ENCODE measurements at places on chromosomes 12 and 14.

DNA sequence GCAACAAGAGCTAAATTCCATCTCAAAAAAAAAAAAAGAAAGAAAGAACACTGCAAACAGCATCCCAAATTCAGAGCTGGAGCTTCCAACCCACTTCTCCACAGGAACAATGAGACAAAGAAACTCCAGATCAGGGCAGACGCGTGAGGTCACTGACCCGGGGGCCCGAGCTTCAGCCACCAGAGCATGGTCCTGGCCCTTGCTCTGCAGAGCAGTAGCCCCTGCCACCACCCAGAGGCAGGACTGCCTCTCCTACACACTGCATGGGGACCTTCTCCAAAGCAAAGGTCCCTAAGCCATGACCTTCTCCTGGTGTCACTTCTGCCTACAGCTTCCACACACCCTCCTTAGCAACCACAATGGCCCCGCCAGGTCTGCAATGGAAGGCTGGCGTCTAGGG lies 53.1 kb downstream of the CCNK start:
- no peak for DNase-seq

- DNase-seq: no peak
Measured at GRCh38 chr12:96343347-96343954, 56.8 kb downstream of the CDK17 start.

DNA sequence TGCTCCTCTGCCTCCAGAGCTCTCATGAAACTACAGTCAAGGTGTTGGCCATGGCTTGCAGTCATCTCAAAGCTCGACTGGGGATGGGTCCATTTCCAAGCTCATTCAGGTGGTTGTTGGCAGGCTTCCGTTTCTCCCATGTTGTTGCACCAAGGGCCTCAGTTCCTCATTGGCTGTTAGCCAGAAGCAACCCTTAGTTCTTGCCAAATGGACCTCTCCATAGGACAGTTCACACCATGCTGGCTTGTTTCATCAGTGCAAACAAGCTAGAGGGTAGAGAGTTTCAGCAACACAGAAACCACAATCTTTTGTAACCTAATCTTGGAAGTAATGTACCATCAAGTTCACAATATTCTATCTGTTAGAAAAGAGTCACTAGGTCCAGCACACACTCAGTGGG lies 22.7 kb upstream of the PPM1A start:
- DNase-seq: no peak

DNA sequence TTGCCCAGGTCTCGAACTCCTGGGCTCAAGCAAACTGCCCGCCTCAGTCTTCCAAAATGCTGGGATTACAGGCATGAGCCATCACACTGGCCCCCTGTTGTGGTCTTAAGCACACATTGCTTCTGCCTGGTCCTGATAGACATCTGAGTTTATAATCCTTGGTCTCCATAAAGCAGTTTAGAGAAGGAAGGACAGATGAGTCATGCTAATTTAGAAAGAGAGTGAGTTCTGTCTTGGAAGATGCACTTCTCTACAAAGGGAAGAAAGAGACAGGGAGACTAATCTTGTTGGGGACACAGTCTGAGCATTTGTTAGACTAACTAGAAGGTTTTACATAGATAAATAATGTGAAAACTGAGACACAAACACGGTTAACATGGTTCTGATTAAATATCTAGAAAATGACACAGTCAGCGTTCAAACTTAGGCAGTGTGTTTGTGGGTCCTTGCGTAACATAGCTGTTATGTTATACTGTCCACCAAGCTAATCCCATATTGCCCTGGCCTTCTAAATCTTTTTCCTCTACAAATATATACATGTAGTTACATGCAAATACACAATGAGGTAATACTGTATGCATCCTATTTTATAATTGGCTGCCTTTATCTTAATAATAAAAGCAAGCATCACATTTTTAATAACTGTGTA lies 31.0 kb downstream of the SAMD4A start:
- DNase-seq: no peak

GRCh38 chr14:92528486-92529100 lies 15.0 kb downstream of the RIN3 start:
- DNase-seq: no peak

DNA sequence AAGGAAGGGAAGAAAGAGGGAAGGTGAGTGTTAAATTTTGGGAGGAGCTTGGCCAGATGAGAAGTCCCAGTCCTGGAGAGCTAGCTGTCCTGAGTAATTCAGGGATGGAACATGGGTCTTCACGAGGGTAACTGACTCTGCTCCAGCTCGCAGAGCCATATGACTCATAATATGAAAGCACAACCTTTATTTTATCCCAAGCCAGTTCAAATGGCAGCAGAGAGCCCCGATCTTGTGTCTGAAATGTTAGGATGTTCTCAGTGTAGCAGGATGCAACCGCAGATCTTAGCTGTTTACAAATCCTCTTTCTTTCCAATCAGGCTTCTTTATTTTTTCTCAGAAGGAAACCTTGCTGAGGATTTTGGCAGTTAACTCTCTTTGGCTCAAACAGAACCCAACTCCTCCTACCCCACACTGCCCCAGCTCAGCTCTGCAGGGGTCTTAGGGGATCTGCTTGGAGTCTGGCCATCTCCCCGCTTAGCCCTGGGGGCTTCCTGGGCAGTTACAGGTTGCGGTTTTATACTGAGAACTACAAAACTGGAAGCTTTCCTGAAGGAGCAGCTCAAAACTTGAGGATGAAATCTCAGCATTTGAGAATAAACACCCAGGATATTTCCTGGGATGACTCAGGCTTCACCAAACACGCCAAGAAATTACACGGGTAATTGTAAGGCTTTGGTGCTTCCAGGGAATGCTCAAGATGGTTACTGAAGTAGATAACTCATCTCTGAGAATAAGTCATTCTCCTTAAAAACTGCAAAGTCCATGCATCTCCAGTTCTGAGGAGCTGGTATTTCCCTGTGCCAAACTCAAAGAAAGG lies 92.5 kb downstream of the VCPKMT start:
- DNase-seq: no peak

DNA sequence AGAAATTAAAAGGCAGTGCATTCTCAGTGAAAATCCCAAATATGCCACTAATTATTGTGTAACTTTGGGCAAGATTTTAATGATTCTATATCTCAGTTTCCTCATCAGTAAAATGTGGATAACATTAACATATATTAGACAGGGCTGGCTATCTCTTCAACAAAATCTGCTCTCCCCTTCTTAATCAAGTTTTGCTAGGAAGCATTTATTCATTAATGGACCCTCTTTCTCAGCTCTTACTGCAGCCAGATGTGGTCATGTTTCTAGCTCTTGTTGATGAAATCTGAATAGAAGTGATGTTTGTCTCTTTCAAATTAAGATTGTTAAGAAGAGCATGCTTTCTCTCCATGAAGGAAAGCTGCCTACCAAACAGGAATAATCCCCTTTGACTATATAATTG lies 84.4 kb upstream of the PPFIA2 start:
- DNase-seq: no peak

GRCh38 chr12:71935594-71935993 lies 3.1 kb upstream of the TPH2 start:
- no peak for DNase-seq

DNA sequence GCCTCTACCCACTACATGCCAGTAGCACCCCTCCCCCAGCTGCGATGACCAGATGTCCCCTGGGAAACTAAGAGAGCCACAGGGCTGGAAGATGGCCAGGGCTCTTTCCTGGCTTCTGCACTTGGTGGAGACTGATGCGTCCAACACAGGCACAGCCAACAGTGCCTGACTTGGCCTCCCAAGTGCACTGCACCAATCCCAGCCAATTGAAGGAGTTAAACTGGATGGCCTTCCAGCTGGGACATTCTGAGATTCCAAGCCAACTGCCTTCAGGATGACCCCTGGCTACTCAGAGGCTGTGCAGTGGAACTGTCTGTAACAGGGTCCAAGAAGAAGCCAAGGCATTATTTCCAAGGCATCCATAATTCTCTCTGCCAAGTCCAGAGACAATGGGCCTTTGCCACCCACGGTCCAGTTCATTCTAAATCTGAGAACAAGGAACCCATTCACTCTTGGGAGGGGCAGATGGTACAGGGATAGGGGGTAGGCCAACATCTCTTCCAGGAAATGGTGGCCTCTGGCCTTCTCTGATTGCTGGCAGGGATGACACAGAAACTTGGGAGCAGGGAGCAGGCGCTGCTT lies 35.2 kb downstream of the PRIMA1 start:
- peak; percentile 96 for DNase-seq

DNA sequence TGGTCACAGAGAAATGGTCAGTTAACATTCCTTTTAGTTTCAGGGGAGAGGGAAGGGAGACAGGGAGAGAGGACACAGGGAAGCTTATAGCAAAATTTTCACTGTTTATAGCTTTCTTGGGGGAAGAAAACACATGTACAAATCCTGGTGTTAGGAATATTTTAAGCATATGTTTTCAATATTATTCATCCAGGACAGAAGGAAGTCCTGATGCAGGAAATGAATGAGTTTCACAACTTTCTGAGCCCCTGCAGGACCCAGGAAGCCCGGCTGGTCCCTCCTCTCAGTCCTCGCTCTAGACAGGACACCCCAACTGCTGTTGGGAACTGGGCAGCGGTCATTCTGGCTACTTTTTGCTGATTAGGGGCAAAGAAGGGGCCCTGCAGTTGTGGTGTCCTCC lies 71.1 kb upstream of the ZDHHC17 start:
- no peak for DNase-seq

- no peak for DNase-seq
Measured at GRCh38 chr12:41053046-41053445, 135.1 kb upstream of the PDZRN4 start.

DNA sequence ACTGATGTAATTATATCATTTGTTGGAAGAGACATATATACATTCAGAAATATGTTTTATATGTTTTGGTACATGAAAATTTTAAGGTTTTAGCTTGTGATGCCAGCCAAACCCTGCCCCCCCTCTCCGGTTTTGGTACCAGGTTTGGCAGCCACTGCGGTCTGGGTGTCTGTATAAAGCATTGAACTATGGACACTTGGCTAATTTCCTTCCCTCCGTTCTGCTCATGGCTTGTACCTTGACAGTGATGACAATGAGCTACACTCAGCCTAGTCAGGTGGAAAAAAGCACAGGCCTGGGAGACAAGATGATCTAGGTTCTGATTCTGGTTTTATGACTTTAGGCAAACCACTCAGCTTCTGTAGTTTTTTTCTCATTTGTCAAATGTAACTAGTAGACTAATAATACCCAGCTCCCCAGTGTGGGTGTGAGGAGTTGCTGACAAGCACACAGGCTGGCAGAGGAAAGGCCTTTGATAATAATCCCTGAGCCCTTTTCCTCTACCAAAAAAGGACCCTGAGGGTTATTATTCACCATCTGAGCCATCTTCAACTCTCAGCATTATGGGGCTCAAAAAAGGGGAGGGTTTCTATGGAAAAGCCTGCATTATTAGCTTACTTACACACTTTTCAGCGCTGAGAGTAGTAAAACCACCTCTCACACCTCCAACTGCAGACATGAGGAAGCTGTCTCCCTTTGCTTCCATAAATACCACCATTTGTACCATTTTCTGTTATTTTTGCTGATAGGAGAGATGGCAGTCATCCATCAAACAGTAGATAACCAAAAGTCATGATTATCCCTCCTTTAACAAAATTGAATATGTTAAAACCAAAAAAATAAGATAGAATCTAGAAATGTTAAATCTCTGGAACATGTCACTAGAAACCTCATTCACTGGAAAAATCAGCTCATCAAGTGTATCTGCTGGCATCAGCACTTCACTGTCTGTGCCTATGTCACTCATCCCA lies 76.3 kb upstream of the PSMC1 start:
- peak; percentile 68 for DNase-seq

- peak; percentile 59 for DNase-seq
Measured at GRCh38 chr12:120642121-120642520, 1.7 kb downstream of the CABP1 start.

DNA sequence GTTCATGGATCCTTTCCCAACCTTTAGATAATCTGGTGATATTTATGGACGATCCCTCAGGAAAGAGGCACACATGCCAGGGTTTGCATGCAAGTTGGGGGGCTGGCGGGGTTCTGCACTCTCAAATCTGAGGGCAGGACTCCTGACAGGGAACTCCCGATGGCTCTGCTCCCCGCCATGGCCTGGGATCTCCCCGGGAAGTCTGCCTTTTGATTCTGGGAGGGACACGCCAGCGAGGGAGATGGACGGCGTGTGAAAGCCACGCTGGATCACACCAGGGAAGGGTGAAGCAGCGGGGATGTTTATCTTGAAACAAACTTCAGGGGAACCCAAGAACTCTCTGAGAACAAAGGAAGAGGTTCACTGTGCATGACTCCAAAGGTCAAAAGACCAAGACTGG lies 43.6 kb downstream of the LGMN start:
- no peak for DNase-seq

DNA sequence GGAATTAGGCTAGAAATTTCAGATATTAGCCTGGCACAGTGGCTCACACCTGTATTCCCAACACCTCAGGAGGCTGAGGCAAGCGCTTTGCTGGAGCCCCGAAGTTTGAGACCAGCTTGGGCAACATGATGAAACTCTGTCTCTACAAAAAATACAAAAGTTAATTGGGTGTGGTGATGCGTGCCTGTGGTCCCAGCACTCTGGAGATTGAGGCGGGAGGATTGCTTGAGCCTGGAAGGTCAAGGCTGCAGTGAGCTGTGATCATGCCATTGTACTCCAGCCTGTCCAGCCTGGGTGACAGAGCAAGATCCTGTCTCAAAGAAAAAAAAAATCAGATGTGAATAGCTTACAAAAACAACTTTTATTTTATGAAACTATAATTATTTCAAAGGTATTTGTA lies 15.1 kb downstream of the FRMD6 start:
- no peak for DNase-seq

DNA sequence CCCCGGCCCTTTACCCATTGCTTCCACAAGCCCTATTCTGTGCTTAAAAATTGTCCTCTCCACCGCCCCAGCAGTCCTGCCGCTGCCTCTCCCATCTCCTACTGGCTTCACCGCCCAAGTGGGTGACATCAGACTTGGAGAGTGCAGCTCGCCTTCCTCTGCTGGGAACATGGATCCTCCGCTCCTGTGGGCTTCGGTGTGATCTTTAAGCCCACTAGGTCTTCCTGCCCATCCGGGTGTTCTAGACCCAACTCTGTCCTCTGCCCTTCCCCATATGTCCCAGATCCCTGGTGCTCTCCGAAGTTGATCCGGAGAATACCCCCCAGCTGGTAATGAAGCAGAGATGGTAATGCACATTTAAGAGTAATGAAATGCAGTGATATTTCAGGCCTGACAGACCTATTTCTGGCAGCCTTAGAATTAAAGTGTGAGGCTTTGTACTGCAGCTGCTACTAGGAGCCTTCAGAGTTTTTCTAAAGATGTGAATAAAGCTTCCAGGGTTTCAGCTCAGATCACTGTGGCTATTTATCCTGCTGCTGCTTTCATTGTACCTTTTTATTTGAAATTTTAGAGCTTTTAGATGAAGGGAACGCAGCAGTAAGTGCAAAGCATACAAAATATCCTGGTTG lies 22.9 kb upstream of the CTDSP2 start:
- DNase-seq: peak; percentile 48

DNA sequence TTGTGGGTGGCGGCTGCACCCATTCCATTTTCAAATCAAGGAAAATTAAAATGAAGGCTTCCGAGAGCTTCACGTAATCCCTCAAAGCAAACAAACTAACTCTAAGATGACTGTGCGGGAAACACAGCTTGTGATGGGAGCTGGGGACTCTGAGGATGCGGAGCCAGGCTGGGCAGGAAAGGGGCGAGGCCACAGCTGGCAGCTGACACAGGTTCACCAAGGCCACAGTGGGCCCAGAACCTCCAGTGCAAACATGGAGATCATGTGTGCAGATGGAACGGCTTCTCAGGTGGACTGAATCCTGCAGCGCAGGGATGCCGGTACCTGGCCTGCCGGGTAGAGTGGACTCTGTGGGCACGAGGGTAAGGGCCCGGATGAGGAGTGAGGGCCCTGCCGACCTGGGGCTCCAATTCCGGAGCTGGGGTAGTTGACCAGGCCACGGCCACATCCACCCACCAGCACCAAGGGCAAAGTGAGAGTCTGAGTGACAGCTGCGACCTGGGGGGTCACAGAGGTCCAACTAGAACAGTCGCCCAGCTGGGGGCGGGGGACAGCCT lies 19.2 kb upstream of the BTBD6 start:
- DNase-seq: no peak

All from putamen (tissue), 1 donor.